ENCODE measurements at places on chromosomes 2 and 18. TPM values are rescaled to one million over a fixed set of nuclear protein-coding genes. Genes with fewer than 3 reads are reported as not detected.

The ZSWIM2 gene
- not detected for total RNA-seq

The ARL4C gene
- 133 TPM for total RNA-seq

The REG1B gene
- total RNA-seq, result not detected

The FECH gene
- 32.2 TPM for total RNA-seq

The SULT1C2 gene
- 1.2 TPM for total RNA-seq

The MYOM1 gene
- total RNA-seq, result 1.8 TPM

The KCNK3 gene
- total RNA-seq, result not detected

The SERPINB2 gene
- 0.72 TPM for total RNA-seq

The MAL gene
- total RNA-seq, result not detected

The ANKRD30BL gene
- 0.29 TPM for total RNA-seq

The GORASP2 gene
- 51.8 TPM for total RNA-seq

The CYP27C1 gene
- total RNA-seq, result 2.4 TPM

The DPP10 gene
- not detected for total RNA-seq

The IL1B gene
- total RNA-seq, result not detected

The SCN1A gene
- total RNA-seq, result 0.72 TPM

The DPY30 gene
- total RNA-seq, result 41.3 TPM

The FRZB gene
- 0.36 TPM for total RNA-seq

The ANKRD23 gene
- 1.8 TPM for total RNA-seq

The DPP4 gene
- 256 TPM for total RNA-seq

The KRTCAP3 gene
- under 0.01 TPM for total RNA-seq

The SLC9A4 gene
- not detected for total RNA-seq

The HRH4 gene
- under 0.01 TPM for total RNA-seq

The CPLX4 gene
- not detected for total RNA-seq

The CDH20 gene
- total RNA-seq, result not detected

The PROC gene
- total RNA-seq, result 0.29 TPM

The LRRTM1 gene
- total RNA-seq, result 0.29 TPM

The COBLL1 gene
- total RNA-seq, result 10.9 TPM

The LIMS1 gene
- 129 TPM for total RNA-seq

The HMSD gene
- total RNA-seq, result under 0.01 TPM

The REEP1 gene
- 0.36 TPM for total RNA-seq

The FAM228A gene
- 1.4 TPM for total RNA-seq

The SCTR gene
- not detected for total RNA-seq

The CCDC68 gene
- 9.0 TPM for total RNA-seq

The KCTD1 gene
- total RNA-seq, result 14.4 TPM

The FLACC1 gene
- total RNA-seq, result 1.5 TPM

The CNRIP1 gene
- 46.3 TPM for total RNA-seq

The OR6B2 gene
- total RNA-seq, result not detected

The CHRNG gene
- not detected for total RNA-seq

The NCOA1 gene
- total RNA-seq, result 23.2 TPM

The TANC1 gene
- 34.7 TPM for total RNA-seq

The FIGN gene
- 2.5 TPM for total RNA-seq

The TSGA10 gene
- total RNA-seq, result 5.0 TPM

Measured in osteoblast (primary cell).